ENCODE measurements at places on chromosomes 1 and 21. TPM values are rescaled to one million over a fixed set of nuclear protein-coding genes. Genes with fewer than 3 reads are reported as not detected.

The MRPS6 gene
- 56.2 TPM for polyA plus RNA-seq

The OR2T35 gene
- not detected for polyA plus RNA-seq

The SPRR2D gene
- not detected for polyA plus RNA-seq

The RPE65 gene
- not detected for polyA plus RNA-seq

The B3GALT6 gene
- polyA plus RNA-seq: 12.1 TPM

The AKNAD1 gene
- 1.3 TPM for polyA plus RNA-seq

The RHD gene
- not detected for polyA plus RNA-seq

The PRELP gene
- polyA plus RNA-seq: not detected

The IL22RA1 gene
- polyA plus RNA-seq: 1.2 TPM

The PTPRC gene
- not detected for polyA plus RNA-seq

The OR2M4 gene
- not detected for polyA plus RNA-seq

The ACTN2 gene
- polyA plus RNA-seq: not detected

The HMGCS2 gene
- polyA plus RNA-seq: not detected

The SLC5A9 gene
- 0.07 TPM for polyA plus RNA-seq

The LCE3E gene
- polyA plus RNA-seq: not detected

The CLCA4 gene
- polyA plus RNA-seq: not detected

The PLPP3 gene
- polyA plus RNA-seq: 23.6 TPM

The KCND3 gene
- 0.04 TPM for polyA plus RNA-seq

The SPRR1B gene
- not detected for polyA plus RNA-seq

The SAMD13 gene
- 0.53 TPM for polyA plus RNA-seq

The PBX1 gene
- polyA plus RNA-seq: 47.8 TPM

The GSTM5 gene
- not detected for polyA plus RNA-seq

The GJB5 gene
- not detected for polyA plus RNA-seq

The GNAT2 gene
- polyA plus RNA-seq: not detected

The MFAP2 gene
- 0.46 TPM for polyA plus RNA-seq

The CFHR1 gene
- 0.63 TPM for polyA plus RNA-seq

The GIPC2 gene
- 0.06 TPM for polyA plus RNA-seq

The LMOD1 gene
- not detected for polyA plus RNA-seq

The SASS6 gene
- 5.5 TPM for polyA plus RNA-seq

The INSRR gene
- polyA plus RNA-seq: not detected

The TPTE gene
- not detected for polyA plus RNA-seq

The MYOG gene
- not detected for polyA plus RNA-seq

The DYNLT4 gene
- not detected for polyA plus RNA-seq

The SLFNL1 gene
- polyA plus RNA-seq: 0.03 TPM

The CGN gene
- 3.0 TPM for polyA plus RNA-seq

The NKAIN1 gene
- polyA plus RNA-seq: 0.80 TPM

The OPN3 gene
- 41.6 TPM for polyA plus RNA-seq

The KRTAP11-1 gene
- not detected for polyA plus RNA-seq

The MACO1 gene
- 5.2 TPM for polyA plus RNA-seq

The TRIM33 gene
- polyA plus RNA-seq: 8.7 TPM

The KLHL17 gene
- polyA plus RNA-seq: 18.7 TPM

The LCE2A gene
- not detected for polyA plus RNA-seq

Measured in A549 (cell line).